ENCODE measurements at places on chromosomes 11 and 22.

DNA sequence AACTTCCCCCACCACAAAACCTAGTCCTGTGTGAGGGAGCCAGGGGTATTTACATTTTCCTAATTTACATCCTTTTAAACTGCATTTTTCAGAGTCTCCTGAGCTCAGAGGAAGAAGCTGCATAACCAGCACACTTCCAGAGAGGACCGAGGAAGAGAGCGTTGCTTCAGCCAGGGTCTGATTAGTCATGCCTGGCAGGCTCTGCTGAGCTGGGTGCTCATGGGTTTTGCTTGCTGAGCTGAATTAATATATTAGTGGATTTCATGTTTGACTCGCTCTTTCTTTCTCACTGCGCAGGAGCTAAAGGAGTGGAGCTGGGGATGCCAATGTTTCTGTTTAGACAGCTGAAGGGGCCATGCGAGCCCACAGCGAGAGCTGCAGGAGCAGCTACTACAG, 539.3 kb upstream of the B3GAT1 start:
- DNase-seq: no peak

DNA sequence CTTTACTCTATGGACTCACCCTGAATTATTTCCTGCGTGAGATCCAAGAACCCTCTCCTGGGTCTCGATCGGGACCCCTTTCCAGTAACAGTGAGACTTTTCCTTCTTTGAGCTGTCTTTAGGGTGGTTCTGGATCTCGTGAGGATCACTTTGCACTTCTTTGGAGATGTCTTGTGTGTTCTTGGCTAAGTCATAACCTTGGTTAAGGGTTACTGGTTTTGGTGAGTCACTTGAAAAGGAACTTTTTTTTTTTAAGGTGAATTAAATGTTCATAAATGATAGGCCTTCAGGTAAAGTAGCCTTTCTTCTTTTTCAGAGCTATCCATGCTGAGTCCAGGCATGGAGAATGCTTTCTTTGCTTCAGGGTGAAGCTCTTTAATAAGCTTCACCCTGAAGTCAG, 19.4 kb upstream of the GSTP1 start:
- DNase-seq: no peak

- DNase-seq: no peak
Measured at GRCh38 chr22:40605761-40606160, 30.8 kb downstream of the MRTFA start.

DNA sequence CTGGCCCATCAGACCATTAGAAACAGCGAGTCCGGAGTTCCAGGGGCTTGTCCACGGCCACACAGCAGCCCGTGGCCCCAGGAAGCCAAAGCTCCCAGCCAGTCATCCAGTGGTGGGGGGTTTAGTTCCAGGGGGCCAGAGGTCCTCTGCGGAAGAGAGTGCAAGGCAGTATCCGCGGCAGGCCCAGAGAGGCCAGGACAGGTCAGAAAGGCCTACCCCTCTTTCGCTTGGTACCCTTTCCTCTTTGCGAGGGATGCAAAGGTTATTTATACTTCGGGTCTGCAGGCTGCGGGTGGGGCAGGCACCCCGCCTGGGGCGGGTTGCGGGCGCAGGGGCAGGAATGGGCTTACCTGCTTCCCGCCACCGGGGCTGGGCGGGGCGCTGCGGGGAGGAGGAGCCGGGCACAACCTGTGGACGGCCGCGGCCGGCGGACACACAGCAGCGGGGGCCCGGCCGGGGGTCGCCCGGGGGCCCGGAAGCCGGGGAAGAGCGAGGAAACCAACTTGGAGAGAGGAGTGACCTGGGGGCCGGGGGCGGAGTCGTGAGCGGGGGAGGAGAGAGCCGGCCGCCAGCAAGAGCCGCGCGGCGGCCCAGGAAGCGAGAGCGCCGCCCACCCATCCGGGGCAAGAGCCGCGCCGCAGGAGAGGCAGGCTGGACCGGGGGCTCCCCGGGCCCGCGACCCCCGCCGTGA, at the start of gene SH3BP1:
TSS of gene SH3BP1 (plus strand) at position 600 of the 691 bp plus-strand sequence. CDS start 119 bp downstream, outside the sequence.
- no peak for DNase-seq

GRCh38 chr11:17641792-17642350, 77.5 kb upstream of the MYOD1 start:
- DNase-seq: no peak

- DNase-seq: no peak
Measured at GRCh38 chr11:44521148-44521547, 44.3 kb upstream of the CD82 start.

GRCh38 chr11:123388640-123389039, 41.4 kb upstream of the GRAMD1B start:
- no peak for DNase-seq

DNA sequence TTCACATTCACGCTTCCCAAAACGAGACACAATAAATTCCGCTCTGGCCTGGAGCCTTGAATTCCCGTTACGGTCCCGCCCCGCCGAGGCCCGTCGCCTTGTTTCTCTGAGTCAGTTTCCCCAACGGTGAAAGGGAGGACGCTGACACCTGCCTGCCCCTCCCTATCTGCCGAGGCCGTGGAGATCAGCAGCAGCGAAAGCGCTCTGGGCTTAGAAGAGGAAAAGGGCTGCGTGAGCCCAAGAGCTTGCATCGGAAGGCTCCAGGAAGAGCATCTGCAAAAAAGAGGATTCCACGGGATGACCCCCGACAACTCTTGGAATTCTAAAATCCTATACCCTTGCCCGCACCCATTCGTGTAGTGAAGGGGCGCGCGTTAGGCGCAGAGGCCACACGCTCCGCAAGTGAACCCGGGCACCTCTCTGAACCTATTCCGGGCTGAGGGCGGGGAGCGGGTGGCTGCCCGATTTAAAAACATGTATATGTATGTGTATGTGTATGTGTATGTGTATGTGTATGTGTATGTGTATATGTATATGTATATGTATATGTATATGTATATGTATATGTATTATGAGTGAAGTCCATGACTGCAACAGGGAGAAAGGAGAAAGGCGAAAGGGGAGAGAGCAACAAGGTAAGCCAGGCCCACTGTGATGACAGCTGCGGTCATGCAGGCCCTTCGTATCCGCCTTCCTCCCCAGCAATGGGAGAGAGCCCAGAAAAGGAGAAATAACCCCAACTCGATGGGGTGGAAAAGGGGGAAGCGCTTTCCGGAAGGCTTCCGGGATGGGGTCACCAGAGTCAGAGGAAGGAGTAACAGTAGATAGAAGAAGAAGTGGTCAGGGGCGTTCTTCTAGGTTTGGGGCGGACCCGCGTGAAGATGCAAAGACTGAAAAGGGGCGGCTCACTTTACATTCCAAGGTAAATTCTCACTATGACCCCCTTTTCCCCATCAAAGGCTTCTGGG, 948 bp upstream of the MRTFA start:
- no peak for DNase-seq

- peak; percentile 97 for DNase-seq
Measured at GRCh38 chr11:69301455-69302401, 7.8 kb downstream of the MYEOV start.

DNA sequence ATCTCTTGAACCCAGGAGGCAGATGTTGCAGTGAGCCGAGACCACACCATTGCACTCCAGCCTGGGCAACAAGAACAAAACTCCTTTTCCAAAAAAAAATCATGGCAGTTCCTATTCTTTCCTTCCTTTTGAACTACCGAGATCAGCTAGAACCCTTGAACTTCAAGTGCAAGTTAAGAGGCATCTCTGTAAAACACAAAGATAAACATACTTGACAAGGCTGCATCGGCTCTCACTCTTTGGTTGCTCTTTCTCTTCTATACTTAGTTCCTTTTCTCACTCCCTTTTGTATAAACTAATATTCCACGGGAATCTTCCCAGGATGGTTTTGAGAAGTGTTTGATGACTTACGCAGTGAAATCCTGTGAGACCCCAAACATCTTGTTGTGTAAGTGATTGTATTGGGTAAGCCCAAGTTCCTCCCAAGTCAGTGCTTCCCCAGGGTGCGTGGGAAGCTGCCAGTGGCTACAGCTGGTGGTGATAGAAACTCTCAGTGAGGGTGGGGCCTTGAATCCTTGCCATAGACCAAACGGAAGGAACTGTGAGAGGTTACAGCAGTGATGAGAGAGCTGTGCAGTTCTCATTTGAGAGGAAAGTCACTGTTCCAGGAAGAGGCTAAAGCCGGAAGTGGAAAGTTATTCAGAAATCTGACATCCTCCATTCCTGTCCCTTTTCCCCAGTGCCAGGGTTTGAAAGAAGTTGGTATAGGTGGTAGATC, 24.1 kb upstream of the CDC42EP2 start:
- DNase-seq: no peak

GRCh38 chr11:129489249-129489648, 113.6 kb downstream of the BARX2 start:
- DNase-seq: no peak

DNA sequence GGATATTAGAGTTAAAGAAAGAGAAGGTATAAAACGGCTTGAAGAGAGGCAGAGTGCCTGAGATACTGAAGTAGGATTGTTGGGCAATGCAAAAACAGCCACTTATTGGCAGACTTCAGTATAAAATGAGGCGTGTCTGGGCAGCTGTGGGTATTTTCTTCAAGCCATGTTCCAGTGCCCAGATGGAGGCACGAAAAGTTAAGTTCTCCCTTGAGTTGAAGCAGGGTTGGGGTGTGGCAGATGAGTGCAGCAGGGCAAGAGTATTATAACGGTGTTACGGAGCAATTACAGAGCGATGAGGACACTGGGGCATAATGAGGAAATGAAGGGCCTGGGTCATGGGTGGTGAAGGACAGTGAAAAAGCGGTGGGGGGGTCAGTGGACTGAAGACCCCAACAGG, 73.7 kb upstream of the CREB3L1 start:
- DNase-seq: no peak

GRCh38 chr11:66936311-66936711, 21.9 kb downstream of the PC start:
- DNase-seq: no peak

DNA sequence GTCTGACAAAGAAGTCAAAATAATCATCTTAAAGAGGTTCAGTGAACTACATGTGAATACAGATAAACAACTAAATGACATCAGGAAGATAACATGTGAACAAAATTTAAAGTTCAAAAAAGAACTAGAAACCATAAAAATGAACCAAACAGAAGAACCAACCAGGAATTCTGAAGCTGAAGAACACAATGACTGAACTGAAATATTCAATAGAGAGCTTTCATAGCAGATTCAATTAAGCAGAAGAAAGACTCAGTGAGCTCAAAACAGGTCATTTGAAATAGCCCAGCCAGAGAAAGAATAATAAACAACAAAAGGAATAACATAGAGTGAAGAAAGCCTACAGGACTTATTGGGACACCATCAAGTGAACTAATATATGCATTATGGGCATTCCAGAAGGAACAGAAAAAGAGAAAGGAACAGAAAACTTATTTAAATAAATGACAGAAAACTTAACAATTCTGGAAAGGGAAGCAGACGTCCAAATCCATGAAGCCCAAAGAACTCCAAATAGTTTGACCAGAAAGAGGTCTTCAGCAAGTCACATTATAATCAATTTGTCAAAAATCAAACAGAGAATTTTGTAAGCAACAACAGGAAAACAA, 11.0 kb upstream of the SLC36A4 start:
- no peak for DNase-seq

DNA sequence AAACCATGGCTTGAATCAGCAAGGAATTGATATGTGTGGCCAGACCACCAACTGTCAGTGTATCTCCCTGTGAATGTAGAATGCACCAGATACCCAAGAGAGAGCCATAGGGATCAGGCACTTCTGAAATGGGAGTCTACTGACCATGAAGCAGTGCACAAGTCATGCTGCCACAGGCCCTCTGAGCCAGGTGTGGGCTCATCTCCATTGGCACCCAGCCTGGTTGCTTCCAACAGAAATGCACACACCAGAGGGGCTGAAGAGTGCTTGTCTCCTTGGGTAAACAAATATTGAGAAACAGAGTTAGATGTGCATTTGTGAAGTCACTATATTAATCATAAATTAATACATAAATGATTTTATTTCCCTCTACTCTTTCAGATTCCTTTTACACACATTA, 28.4 kb upstream of the PANX1 start:
- DNase-seq: no peak

GRCh38 chr22:44549701-44550100, 51.7 kb upstream of the RTL6 start:
- DNase-seq: no peak

- no peak for DNase-seq
Measured at GRCh38 chr11:61983419-61983818, 16.0 kb upstream of the FTH1 start.

DNA sequence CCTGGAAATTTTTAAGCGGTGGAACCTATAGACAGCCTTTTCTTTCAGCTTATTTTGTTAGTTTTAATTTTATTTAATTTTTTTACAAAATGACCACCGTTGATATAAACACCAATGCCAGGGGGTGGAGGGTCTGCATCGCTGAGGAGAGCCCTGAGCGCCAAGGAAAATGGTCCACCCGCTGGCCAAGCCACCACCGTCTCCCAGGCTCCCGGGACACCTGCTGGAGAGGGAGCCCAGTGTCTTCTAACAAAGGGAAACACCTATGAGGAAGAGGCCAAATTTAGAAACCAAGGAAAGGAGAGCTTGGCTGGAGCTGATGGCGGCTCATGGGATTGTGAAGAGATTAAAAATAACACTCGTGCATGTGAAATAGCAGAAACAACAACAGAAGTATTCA, 288 bp upstream of the KRTAP5-8 start:
- DNase-seq: no peak

DNA sequence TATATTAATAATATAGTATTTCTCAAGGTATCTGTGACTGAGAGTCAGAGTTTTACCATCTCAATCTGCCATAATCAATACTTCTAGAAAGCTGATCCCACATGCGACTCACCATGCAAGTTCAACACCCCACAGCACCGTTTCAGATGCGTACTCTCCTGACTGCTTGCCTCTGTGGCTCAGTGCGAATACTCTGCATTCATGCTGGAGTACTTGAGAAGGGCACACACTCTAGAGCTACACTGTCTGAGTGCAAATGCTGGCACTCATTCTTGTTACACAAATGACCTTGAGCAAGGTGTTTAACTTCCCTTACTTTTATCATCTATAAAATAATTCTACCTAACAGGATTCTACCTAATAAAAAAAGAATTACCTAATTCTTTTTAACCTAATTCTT, 12.5 kb downstream of the SNU13 start:
- DNase-seq: no peak

DNA sequence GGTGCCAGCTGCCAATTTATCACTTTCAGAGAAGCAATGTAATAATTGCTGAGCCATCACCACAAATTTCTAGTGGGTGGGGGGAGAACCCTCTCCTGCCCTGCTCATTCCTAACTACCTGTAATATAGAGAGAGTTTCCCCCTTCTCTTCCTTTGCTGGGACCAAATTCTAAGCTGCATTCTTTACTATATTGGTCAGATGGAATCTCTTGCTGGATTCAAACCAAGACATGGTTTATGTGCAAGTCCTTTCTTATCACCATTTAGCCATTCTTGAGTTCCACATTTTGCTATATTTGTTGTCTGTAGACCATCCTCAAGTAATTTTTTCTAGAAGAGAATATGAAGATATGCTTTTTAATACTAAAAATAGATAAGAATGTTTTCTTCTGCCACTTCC, 452.1 kb downstream of the MN1 start:
- DNase-seq: no peak

DNA sequence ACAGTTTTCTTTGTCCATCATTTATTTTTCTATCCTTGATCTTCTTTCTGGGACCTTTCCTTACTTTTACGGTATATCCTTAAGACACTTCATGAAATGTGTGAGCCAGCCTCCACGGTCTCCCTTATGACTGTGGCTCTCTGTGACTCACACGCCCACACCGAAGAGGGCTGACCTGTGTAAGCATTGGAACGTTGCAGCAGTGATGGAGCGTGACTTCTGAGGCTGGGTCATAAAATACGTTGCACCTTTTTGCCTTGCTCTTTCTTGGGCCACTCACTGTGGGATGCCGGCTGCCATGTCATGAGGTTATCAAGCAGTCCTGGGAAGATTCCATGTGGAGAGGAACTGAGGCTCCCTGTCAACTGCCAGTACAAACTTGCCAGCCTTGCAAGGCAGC, 96.3 kb upstream of the RAB1B start:
- no peak for DNase-seq

Data from Panc1 (cell line).